ENCODE measurements at places on chromosomes 16 and 17.
A peak's percentile ranks its signal among the peaks of the same experiment; 100 is the strongest.

- no peak for DNase-seq
Measured at GRCh38 chr16:89317101-89317671, 99.7 kb downstream of the ZNF778 start.

DNA sequence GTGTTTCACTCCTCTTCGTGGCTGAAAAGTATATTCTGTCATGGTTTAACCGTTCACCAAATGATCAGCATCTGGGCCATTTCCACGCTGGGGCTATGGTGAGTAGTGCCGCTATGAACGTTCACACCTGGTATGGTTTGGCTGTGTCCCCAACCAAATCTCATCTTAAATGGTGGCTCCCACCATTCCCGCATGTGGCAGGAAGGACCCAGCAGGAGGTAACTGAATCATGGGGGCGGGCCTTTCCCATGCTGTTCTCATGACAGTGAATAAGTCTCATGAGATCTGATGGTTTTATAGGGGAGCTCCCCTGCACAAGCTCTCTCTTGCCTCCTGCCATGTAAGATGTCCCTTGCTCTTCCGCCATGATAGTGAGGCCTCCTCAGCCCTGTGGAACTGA is 45.7 kb upstream of the ZNF469 start:
- no peak for DNase-seq

DNA sequence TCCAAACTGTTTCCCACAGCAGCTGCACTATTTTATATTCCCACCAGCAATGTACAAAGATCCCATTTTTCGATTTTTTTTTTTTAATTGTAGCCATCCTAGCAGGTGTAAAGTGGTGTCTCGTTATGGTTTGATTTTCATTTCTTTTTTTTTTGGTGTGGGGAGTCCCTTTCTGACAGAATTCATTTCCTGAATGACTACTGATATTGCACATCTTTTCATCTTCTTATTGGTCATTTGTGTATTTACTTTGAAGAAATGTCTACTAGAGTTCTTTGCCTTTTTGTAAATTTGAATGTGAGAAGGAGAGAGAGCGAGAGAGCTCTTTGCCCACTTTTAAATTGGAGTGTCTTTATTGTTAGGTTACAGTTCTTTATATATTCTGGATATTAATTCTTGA is 14.0 kb downstream of the CYB5B start:
- no peak for DNase-seq

- no peak for DNase-seq
Measured at GRCh38 chr16:84730406-84731106, 30.8 kb downstream of the USP10 start.

DNA sequence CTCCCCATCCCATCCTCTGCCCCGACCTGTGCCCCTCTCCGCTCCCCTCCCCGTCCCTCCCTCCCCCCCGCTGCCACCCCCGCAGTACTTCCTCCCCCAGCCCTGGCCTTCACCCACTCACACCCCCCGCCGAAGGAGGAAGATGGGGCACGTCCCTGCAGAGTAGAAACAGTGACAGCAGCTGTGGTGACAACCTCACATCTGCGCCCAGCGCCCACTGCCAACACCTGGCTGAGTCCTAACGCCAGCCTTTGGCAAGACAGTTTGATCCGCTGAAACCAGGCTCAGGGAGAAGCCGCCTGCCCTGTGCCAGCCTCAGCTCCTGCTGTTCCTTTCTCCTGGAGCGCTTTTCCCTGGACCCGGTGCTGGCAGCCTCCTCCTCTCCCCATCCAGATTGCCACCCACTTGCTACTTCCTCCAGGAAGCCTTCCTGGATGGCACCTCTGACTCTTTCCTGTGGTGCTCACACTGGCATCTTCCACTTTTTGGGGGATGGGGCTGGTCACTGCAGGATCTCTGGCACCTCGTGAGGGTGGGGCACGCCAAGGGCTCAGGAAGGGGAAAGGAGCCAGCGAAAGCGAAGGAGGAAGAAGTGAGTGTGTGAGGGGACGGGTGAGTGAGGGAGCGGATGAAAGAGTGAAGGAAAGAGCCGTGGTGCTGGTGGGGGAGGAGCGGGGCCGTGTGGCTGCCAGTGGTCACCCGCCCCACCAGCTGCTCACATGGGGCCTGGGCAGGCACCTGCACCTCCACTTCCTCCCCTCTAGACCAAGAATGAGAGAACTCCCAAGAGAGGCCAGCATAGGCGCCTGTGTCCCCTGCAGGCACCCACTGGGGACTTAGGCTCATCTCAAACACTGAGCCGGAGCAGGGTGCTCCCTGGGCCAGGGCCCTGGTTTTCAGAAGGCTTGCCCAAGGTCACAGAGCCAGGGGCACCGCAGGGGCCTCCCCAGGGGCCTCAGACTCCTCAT is 27.0 kb downstream of the ZFPM1 start:
- peak; percentile 55 for DNase-seq

GRCh38 chr16:62967611-62968010 is 931.4 kb upstream of the CDH8 start:
- no peak for DNase-seq

Data from CD8-positive, alpha-beta memory T cell (primary cell).